ENCODE measurements at places on chromosomes 2 and 18.

DNA sequence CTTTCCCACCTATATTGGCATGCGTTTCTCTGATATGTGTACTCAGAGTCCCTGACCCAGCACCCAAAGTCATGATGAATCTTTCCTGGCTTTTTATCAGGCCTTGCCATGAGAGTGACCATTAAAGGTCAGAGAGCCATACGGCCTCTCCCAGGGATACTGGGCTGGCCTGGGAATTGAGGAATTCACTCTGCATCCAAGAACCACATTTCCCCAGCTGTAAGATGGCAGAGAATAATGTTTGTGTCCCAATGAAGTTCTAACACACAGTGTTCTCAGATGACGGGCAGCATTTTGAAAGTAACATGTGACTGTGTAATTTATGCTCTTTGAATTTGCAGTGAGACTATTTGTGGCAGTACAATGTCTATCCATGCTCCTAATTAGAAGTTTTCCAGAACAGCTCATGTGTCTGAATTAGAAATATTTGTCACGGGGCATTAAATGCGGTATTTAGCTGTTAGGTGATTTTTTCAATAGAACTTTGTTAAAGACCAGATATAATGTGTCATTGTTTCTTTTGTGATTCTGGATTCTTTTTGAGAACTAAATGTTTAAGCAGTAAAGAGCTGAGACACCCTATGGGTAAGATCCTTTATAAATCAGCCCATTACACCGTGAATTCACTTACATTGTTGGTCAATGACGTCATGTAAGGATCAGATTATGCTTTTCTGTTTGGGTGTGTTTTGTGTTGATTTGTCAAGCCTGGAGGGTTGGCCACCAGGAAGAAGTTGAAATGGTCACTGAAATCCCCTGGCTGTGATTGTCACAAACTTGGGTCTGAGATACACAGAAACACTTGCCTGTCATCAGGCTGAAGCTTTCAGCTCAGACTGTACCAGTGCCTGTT is 7.3 kb upstream of the SLC3A1 start:
- no peak for DNase-seq

- no peak for DNase-seq
Observed at GRCh38 chr18:7822435-7823331, 255.6 kb downstream of the PTPRM start.

- DNase-seq, result no peak
Observed at GRCh38 chr2:72562451-72563153, 263.2 kb downstream of the EXOC6B start.

DNA sequence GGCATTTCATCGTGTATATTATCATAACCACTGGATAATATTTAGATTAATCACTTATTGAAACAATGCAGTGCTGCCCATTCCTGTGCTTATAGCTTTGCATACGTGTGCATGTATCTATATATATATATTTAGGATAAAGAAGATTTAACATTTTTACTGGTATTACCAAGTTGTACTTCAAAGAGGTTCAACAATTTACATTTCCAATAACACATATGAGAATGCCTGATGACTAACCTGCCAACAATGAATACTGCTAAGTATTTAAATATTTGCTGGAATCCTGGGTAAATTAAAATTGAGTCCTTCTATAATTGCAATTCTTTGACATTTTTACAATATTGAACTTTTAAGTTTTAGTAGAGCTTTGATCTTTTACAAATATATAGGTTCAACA is 111.4 kb downstream of the SLC39A10 start:
- DNase-seq, result no peak

DNA sequence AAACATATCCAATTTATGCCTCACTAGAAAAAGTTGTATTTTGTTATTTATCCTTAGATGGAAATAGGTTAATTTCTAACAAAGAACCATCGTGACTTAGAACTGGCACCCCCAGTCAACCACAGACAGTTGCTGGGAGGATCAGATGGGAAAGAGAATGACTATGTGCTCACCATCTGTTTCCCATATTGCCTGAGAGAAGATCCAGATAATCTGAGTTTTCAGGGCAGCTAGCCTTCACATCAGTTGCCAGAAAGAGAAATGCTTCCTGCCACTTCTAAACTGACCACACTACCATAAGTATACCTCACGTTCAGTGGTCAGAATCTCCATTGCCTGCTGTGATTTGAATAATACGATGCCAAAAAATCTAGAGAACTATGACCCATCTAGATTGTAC is 28.4 kb upstream of the NEB start:
- no peak for DNase-seq

- DNase-seq, result no peak
Observed at GRCh38 chr2:176078541-176079284, 5.0 kb downstream of the EVX2 start.

DNA sequence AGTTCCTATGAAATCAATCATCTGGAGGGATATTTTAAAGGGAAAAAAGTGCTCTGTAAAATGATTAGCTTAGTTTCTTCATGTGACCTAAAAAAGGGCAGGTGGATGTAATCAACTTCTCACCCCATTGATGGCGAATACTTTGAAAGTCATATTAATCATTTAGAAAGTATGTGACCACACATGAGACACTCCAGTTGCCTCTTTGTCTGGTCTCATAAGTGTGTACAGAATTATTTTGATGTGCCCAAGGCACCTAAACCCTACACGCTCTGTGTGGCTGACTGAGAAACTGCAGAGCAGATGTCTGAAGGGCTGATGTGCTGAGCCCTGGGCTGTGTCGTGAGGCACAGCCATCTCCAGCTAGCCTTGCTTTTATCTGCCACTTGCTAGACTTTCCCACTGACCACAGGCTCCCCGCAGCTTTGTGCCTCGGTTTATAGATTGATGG is 26.9 kb downstream of the SGPP2 start:
- DNase-seq, result no peak

GRCh38 chr18:60176259-60176658 is 196.3 kb downstream of the MC4R start:
- no peak for DNase-seq

GRCh38 chr2:35526741-35527140 is 828.8 kb upstream of the CRIM1 start:
- no peak for DNase-seq

- no peak for DNase-seq
Observed at GRCh38 chr2:11683476-11683875, 13.5 kb upstream of the NTSR2 start.

GRCh38 chr18:14935210-14935609 is 187.2 kb downstream of the ANKRD30B start:
- DNase-seq, result no peak
